Hair follicular keratinocyte (primary cell): ENCODE measurements at places on chromosomes 7 and 10. TPM values are rescaled to one million over a fixed set of nuclear protein-coding genes. Genes with fewer than 3 reads are reported as not detected.

The TRIP6 gene
- total RNA-seq, result 151 and 191 TPM in 2 replicates

The UNCX gene
- not detected in 2 replicates for total RNA-seq

The HEPACAM2 gene
- not detected in 2 replicates for total RNA-seq

The RBP4 gene
- not detected in 2 replicates for total RNA-seq

The PRPS1L1 gene
- not detected in 2 replicates for total RNA-seq

The OPN4 gene
- not detected in 2 replicates for total RNA-seq

The GIMAP1 gene
- total RNA-seq, result not detected in 2 replicates

The TMEM196 gene
- not detected in 2 replicates for total RNA-seq

The GNAT3 gene
- not detected in 2 replicates for total RNA-seq

The EMX2 gene
- 1.2 and 2.3 TPM in 2 replicates for total RNA-seq
